ENCODE measurements at places on chromosomes 16 and 17.

- no peak for DNase-seq
These were observed 416 bp downstream of the RNF43 start for GRCh38 chr17:58416937-58417299.

DNA sequence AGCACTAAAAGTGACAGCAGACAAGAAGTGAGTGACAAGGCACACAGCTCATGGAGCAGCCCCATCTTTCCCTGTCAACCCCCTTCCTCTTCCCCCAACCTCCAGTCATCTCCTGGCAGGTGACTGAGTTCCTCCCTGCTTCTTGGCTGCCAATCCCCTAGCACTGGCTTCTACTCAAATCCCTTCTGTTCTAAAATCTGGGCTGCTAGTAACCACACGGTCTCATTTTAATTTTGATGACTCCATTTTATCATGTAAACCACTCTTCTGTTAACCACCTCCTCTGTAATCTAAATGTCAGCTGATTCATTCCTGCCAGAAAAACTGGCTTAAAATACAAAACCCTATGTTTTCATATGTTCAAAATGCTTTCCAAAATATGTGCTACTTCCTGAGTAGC, 419.8 kb upstream of the MON1B start:
- no peak for DNase-seq

GRCh38 chr17:28105501-28105900, 63.0 kb downstream of the NLK start:
- DNase-seq, result no peak

DNA sequence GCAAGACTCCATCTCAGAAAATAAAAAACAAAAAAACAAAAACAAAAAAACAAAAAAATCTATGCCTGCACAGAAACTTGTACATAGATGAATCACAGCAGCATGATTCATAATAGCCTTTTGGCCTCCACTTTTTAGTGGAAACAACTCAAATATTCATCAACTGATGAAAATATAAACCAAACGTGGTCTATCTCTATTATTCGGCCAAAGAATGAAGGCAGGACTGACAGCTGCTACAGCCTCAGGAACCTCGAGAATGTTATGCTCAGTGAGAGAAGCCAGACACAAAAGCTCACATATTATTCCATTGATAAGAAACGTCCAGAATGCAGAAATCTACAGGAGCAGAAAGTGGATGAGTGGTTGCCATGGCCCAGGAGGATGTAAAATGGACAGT, 19.8 kb downstream of the PPL start:
- no peak for DNase-seq

- DNase-seq, result peak; percentile 46
These were observed 8.6 kb upstream of the ABCC3 start for GRCh38 chr17:50626037-50626574.

GRCh38 chr16:726438-727290, at the start of the genes CCDC78 and HAGHL:
Gene CCDC78 (minus strand): TSS chr16:726443. CDS start chr16:726367, 76 bp downstream.
Gene HAGHL (plus strand): TSS chr16:727106. CDS start chr16:727510, 404 bp downstream.
- peak; percentile 38 for DNase-seq

GRCh38 chr17:16495561-16495960, 3.6 kb upstream of the LRRC75A start:
- DNase-seq, result no peak

DNA sequence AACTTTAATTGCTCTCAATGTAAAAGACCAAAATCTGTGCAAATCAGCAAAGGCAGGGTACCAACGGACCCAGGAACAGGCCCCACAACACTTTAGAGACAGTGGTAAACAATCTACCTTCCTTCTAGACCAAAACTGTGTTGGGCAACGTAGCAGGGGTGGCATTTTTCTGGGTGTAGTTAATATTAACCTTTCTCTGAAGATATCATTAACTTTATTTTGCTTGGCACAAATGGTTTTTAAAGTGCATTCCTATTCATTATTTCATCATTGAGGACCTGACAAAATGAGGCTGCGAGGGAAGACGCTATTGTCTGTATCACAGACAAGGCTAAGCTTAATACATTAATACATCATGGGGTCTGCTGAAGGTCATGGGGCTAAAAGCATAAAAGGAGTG, 37.9 kb upstream of the TRAP1 start:
- no peak for DNase-seq

Data from CD4-positive, alpha-beta T cell treated with Interleukin-4 for 4 hours (primary cell).